Activated naive CD8-positive, alpha-beta T cell treated with anti-CD3 and anti-CD28 coated beads, Interleukin-2, amount 50 U/mL, for 16 hours (primary cell): ENCODE measurements at places on chromosomes 13 and 19.

- DNase-seq, result no peak
These were observed 10.6 kb upstream of the RAB20 start for GRCh38 chr13:110571896-110572777.

- DNase-seq, result no peak
These were observed 46.5 kb downstream of the MLLT1 start for GRCh38 chr19:6233056-6233826.

- DNase-seq, result no peak
These were observed 926.8 kb upstream of the MIR17HG start for GRCh38 chr13:90420683-90421082.

- no peak for DNase-seq
These were observed 364.2 kb downstream of the IRS2 start for GRCh38 chr13:109422161-109422560.

DNA sequence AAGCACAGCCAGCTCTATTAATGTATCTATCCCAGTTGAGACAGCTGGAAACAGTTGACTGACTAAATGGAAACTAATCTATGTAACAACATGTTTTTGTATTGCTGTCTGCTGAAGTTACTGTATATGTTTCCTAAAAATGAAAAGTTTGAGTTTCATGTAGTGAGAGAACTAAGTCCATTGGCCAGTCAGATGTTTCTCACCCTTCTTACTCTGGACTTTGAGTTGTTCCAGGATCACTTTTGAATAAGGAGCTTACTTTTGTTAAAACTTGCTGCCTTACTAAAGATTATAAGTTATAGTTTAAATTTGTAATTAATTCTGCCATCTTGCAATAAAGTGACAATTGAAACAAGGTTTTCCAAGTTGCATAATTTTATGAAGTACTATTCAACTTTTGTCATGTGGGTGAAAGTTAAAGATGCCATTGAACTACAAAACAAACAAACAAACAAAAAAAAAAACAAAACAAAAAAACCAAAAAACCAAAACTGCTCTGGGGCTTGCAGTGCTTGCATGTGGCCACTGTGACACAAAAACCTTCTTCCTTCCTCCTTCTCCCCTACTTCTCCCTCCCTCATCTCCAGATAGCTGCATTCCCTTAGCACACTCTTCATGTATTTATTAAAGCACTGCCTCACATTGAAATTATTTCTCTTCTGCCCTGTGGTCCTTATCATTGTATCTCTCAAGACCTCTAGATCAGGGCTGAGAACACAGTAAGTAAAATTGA is 15.3 kb downstream of the WDFY2 start:
- DNase-seq, result no peak
